ENCODE measurements at places on chromosomes 7 and 10.

DNA sequence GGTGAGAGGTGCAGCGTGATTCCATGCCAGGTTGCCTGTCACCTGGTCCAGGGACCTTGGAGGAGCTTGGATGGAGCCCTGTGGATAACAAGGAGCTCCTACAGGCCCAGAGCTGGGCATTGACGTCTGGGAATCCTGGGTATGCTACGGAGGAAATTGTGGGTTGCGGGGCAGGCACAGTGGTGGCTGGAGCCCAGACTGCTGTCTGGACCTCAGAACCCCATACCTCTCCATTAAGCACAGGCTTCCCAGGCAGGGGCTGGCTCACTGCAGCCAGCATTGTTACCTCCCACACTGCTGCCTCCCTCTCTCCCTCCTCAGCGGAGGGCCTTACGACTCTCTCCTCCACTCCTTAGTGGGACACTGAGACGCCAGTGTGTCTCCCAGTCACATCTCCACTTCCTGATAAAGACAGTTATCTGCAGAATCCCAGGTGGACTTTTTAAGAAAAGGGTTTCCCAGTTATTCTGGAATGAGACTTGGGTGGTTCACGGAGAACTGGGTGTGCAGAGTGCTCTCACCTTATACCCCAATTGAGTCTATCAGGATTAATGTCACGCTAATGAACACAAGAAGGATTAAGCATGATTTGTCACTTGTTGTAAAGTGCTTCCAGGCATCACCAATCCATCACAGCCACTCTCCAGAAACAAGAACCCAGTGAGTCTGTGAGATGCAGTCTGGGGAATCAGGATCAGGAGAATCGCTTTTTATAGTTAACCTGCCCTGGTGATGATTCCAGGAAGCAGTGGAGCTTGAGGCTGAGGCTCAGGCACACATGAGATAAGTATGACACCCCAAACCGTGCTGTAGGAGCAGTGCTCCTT lies 309.4 kb downstream of the RPS24 start:
- no peak for DNase-seq

- no peak for DNase-seq
Measured at GRCh38 chr10:33878238-33878786, 543.8 kb upstream of the NRP1 start.

- DNase-seq, result no peak
Measured at GRCh38 chr10:109914966-109915365, 8.3 kb downstream of the XPNPEP1 start.

- DNase-seq, result no peak
Measured at GRCh38 chr7:29971566-29972314, 17.9 kb downstream of the SCRN1 start.

- DNase-seq, result no peak
Measured at GRCh38 chr7:111083413-111083812, 7.5 kb upstream of the LRRN3 start.

DNA sequence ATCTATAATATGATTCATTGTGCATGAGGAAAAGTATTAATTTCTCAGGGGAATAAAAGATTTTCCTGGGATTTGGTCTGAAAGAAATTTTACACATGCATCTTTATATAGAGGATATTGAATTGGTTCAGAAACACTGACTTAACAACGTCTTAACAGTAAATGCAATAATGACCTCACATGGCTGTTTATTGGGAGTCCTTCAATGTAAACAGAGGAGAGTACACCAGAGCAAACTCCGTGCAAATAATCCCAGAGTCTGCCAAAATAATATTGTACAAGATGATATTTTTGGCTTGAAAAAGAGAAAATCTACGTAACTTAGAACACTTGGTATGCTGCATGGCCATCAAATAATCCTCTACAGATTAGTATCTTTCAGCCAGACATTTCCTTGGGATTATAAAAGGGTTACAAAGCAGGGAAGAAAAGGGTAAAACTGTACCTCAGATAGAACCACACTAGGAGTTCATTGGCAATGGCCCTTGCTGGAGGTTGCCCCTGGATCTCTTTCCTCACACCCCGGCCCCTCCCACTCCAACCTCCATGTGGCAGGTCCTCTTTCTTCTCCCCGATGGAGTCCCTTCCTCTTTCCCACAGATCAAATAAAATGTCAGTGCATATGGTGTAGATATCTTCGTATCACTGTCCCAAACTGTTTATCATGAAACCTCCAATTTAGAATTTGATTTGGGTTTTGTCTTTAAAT lies 196.4 kb downstream of the EVX1 start:
- no peak for DNase-seq

DNA sequence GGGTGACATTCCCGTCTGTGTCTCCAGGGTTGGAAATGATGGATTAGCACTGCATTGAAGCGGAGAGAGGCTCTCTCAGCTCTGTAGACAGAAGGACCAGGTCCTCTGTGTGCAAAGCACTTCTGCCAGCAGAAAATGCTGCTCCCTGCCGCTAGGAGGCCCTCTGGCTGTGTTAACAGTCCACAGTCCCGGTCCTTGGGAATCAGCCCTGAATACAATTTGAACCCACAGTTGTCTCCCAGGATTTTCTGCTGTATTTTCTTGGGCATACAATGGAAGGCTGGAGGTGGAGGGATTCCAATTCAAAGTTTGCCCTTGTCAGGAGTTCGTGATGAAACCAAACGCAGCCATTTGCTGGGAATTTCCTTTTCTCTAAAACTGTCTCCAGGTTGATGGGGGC lies 205.2 kb downstream of the GLRX3 start:
- DNase-seq, result no peak

DNA sequence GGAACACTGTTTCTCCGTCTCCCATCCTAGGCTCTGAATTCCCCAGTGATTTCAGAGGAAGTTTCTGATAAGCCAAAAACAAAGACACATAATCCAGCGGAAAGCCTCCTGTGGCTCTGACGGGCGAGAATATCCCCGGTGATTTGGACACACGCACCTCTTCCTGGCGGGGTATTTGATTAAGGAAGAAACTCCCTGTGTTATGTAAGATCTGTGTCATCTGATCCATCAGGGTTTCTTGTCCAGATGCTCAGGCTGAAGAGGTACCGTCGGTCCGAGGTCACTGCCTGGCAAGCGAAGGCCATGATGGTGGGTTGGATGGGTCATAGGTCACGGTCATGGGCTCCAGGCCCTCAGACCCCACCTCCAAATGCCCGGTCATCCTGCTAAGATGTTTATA lies 39.6 kb upstream of the DNAJB6 start:
- no peak for DNase-seq

DNA sequence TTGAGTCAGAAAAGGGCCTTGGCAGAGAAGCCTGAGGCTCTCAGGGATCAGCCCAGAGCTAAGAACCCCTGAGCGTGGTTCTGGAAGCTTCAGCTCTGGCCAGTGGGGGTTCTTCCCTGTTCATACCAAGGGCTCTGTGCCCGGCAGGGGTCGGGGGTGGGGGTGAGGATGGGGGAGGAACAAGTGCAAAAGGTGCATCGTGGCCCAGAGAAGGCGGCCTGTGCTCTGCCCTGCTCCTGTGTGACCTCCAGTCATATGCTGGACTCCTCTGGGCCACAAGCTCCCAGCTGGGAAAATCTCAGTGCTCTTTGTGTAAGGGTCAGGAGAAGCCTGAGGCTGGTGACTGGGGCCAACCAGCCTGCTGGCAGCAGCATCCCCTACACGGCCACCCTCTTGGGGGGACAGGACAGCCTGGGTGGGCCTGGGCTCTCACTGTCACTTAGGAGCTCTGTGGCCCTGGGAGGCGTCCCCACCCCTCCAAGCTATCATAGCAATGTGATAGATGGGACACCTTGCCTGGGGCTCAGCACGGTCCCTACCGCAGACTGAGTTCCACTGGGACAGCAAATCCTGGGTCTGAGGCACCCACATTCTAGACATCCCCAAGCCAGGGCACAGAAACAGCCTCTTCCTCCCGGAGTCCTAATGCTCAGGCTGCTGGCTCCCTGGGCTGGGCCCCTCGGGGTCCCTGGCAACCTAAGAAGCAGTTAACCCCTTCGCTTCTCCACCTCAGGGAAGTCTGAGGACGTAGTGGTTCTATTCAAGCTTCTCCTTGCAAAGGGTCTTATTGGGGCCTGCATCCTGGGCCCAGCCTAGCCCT lies 2.5 kb downstream of the MMRN2 start:
- no peak for DNase-seq

DNA sequence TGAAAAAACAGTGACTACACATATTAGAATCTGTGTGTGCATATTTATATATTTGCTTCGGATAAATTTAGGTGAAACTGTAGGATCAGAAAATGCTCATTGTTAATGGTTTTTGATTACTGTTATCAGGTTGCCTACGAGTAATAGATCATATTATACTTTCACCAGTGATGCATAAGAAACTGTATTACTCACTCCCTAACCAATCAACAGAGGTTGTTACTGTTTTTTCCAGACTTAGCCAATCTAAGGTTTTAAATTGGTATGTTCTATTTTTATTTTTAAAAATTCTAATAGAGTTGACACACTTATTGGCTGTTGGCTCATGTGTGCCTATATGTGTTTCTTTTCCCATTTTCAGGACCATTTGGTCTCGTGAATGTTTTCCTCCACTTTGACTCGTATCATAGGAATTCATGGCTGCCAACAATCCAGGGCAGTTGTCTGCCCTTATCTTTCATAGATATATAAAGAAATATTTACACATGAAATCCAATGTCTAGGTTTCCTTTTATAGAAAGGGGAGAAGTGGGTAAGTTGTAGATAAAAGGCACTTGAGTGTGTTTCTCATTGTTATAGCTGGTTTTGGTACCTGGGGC lies 59.2 kb downstream of the ANLN start:
- no peak for DNase-seq

DNA sequence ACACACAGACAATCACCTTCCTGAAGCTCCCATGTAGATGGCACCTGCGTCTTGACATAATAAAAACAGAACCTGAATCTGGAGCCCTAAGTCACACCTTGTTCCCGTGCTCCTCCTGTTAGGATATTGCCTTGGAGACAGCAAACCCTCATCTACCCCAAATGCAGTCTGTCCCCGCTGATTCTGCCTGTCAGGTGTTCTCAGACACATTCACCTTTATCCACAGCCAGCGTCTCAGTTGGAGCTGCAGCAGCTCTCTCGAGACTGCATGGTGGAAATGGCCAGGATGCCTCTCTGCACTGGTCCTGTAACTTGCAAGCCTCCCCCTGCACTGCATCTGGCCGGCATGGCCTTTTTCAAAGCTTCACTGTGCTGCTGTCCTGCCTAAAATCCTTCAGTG lies 218.0 kb upstream of the ZNF32 start:
- no peak for DNase-seq

DNA sequence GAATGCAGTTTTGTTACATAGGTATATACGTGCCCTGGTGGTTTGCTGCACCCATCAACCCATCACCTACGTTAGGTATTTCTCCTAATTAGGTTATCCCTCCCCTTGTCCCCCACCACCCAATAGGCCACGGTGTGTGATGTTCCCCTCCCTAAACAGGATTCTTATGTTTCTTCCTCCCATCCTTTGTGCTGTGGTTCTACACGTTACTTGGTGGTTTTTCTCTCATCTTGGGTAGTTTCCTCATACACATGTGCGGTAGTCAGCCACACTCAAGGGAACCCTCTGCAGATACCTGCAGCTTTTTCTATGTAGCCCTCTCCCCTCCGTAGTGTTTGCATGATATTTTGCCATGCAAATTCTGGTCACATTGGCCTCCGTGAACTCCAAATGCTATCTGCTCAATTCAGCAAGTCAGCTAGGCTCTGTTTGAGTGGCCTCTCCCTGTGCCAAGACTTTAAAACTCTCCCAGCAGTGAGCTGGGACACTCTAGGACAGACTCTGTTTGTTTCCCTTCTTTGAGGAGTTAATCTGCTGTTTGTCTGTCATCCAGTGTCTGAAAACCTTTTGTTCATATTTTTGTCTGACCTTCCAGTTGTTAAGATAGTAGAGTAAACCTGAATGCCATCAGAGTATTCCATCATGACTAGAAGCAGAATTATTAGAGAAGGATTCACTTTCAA lies 41.0 kb downstream of the RABGEF1 start:
- DNase-seq, result no peak

DNA sequence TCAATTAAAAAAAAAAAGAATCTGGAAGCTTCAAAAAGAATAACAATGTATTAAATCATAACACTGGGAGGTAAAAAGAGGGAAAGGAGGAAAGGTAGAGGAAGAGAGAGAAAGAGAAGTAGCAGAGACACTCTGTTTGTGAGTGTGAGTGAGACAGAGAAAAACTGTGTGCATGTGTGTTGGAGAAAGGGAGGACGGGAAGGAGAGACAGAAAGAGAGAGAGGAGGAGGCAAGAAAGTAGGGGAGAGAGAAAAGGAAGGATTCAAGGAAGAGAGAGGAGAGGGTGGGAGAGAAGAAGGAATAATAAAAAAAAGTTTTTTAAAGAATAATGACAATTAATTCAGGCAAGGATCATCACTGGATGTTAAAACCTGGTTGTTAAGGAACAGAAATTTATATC lies 77.9 kb downstream of the RNLS start:
- DNase-seq, result no peak

DNA sequence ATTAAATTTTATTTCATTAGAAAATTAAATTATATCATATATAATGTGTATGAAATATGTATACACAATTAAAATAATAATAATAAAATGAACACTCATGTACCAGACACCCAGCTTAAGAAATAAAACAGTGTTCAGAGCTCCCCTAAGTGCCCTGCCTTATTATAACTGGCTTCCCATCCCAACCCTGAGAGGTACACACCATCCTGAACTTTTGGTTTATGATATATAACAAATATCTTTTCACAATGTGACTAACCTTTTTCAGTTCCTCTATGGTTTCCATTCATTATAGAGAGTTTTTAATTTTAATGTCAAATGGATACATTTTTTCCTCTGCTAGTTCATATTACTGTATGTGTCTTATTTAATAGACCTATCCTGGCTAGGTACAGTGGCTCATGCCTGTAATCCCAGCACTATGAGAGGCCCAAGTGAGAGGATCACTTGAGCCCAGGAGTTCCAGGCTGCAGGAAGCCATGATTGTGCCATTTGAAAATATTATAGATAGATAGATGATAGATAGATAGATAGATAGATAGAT lies 24.0 kb upstream of the STEAP2 start:
- no peak for DNase-seq

GRCh38 chr7:130881091-130881798 lies 147.2 kb upstream of the KLF14 start:
- DNase-seq, result no peak
